ENCODE measurements at places on chromosomes 1 and 21.

DNA sequence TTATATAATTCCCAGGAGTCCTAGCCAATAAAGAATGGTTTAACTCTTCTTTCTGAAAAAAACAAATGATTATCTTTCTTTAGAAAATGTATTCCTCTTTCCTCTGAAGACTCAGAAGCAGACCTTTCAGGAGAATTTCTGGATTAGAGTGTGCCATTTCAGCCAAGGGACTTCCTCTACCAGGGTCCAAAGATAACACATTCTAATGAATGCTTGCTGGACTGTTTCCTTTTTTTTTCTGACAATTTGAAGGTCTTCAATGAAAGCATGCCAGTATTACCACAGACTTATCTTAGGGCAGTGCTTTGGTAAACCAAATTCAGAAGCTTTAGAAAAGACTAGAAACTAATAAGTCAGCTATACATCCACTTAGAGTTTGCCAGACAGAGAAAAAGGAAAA is 80.5 kb downstream of the RERE start:
- no peak for DNase-seq

DNA sequence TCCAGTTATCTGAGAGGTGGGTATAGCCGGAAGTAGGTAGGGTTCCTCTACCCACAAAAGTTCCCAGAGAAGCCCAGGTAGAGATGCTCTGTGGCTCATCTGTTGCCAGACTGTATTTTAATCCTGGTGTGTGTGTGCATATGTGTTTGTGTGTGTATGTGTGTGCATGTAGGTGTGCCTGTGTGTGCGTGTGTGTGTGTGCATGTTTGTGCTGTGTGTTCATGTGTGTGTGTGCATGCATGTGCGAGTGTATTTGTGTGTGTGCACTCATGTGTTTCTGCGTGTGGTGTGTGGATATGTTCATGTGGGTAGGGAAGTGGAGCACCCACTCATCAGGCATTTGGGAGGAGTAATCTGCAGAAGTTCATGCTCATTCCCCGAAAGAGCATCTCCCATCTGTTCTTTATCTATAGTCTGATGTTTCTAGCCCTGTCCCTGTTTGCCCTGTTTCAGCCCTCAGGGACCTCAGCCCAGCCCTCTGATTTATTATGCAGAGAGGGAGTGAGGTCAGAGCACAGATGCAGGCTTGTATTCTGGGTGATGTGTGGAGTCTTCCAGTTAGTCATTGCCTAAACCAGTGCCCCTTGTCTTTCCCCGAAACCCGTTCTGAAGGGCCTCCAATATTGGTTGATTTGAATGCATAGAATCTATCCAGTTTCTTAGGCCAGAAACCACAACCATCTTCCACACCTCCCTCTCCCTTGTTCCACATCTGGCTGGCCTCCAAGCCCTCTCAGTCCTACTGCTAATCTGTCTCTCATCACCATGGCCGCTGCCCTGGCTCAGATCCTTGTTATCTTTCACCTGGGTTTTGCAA is 69.1 kb downstream of the DISC1 start:
- DNase-seq, result no peak

DNA sequence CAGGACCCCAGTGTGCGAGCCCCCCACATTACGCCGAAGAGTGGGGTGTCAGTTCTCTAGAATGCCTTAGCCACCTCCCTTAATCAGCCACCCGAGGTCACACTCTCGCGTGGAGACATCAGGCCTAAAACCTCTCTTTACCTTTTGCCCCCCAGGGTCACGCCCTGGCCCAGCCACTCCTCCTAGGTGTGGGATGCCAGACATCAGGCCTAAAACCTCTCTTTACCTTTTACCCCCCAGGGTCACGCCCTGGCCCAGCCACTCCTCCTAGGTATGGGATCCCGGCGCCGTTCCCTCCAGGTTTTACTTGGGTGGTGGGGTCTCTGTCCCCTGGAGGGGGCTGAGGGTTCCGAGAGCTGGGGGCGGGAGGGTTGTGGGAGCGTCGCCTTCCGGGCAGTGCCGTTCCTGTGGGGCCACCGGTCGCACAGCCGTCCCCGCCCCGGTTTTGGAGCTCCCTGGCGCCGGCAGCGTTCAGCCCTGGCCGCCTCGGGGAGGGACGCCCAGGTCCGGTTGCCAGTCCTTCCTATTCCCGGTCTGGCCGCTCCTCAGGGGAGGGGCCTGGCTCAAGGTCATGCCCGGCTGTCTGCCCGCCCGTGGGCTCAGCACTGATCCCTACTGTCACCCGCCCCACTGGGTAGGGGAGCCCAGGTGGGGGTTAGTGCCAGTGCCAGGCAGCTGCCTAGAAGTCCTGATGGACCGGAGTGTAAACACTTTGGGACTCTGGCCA is 882 bp downstream of the VPS13D start:
- no peak for DNase-seq

- DNase-seq, result no peak
These were observed 146.3 kb upstream of the DUSP10 start for GRCh38 chr1:221888218-221888617.

GRCh38 chr1:186680245-186681061 is at the start of gene PTGS2:
TSS of gene PTGS2 (minus strand) at chr1:186680423. CDS start at chr1:186680290, 133 bp downstream.
- peak; percentile 25 for DNase-seq

DNA sequence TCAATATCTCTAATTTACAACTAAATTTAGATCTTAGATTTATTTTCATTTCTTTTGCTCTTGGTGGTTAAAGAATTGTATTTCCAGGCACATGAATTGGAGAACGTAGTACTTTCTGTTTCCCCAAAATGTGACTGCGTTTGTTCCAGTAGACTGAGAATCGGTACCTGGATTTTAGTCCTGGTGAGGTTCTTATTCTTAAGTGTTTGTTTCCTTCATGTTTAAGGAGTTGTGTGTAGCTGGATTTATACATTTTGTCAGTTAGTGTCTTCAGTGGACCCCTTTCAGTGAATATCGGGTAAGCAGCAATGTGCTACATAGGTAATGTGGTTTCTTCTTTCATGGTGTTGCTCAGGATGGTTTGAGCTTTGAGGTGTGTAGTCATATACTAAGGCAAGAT is 6.8 kb downstream of the MIER1 start:
- no peak for DNase-seq

DNA sequence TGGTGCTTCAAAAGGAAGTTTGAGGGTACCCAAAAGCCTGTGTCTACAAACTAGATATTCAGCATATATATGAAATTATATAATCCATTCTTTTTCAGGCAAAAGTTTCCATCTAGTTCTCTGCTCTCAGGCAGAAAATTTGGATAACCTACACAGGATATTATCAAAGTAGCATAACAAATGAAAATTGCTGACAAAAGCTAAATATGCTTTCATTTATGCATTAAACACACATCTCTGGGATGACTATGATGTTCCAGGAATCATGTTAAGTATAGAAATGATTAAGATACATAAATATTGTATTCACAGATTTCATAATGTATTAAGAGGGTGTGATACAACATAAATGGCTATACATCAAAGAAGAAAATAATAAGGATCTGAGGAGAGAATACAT is 92.8 kb downstream of the LRRC53 start:
- DNase-seq, result no peak

DNA sequence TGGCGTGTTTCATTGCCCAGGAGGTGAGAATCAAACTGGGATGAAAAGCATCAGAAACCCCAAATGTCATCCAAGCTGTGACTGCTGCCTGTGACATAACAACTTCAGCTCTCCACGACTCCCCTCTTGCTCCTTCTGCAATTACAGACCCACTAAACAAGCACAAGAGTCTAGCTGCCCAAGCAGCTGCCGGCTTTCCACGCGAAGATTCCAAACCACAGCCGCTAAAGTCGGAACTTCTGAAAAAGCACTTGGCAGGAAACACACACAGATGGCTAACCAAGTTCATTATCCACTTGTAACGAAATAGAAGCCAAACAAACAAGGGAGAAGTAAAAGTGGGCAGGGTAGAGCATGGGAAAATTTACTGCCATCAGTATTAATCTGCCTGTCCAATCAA is 198.1 kb downstream of the SLC35F3 start:
- DNase-seq, result no peak

GRCh38 chr1:42981871-42982270 is 23.2 kb upstream of the SLC2A1 start:
- no peak for DNase-seq

DNA sequence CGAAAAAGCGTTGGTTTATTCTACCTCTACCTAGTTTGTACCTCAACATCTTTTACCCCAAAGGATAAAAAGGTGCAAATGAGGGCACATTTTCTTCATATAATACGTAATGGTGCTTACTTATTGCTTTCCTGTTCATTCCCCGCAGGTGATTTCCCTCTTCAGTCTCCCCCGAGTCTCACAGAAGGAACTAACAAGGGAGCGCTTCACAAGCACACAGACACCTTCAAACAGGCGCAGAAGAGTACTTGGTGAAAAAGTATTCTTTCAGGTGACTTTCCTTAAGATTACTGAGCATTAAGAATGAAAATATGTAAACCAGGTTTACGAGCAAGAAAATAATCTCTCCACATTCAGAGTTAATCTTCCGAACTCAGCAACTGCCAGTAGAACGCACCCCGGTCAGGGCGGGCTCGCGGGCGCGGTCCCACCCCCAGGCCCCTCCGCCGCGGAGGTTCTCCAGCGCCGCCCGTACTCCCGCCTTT is 511 bp upstream of the RABGAP1L start:
- DNase-seq, result no peak

DNA sequence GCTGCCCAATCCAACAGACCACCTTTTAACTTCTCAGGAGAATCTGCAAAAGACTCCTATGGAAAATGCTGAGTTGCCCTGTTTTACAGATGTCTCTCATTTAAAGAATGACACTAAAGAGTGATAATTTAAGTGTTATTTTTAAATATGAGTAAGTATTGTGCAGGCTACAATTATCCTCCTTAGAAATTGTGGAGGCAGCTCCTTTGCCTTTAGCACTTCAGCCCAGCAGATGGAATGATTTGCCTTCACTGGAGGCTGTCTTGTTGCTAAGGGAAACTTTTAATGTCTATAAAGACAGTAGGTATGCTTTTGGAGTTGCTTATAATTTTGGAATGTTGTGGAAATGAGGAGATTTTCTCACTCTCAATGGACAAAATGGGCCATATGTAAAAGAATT is 1345.5 kb downstream of the NCAM2 start:
- DNase-seq, result no peak

DNA sequence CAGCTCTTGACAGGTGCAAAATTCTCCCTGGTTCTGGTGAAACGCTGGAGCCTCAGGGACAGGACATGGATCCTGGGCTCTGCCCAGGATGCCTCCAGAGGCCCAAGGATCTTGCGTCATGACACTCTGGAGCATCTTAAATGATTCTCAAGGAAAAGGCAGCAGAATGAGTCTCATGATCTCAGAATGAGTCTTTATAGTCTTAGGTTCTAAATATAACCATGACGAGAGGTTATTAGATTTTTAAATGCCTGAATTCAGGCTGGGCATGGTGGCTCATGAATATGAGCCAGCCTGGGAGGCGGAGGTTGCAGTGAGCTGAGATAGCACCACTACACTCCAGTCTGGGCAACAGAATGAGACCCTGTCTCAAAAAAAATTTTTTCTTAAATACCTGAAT is 55.5 kb downstream of the ECE1 start:
- no peak for DNase-seq

DNA sequence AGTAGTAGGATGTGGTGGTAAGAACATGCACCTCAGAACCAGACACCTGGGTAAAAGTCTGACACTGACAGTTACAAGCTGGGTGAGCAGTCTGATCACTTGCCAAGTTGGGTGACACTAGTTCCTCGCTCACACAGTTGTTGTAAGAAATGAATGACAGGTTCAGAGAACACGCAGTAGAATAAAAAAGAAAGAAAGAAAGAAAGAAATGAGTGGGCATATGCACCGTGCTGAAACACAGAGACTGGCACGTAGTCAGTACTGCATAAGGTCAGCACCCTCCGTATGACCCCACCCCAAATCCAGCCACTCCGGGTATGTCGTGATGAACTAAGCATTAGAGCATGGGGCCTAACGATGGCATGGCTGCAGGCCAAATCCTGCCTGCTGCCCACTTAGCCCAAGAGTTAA is 90.6 kb downstream of the GLUL start:
- DNase-seq, result no peak

DNA sequence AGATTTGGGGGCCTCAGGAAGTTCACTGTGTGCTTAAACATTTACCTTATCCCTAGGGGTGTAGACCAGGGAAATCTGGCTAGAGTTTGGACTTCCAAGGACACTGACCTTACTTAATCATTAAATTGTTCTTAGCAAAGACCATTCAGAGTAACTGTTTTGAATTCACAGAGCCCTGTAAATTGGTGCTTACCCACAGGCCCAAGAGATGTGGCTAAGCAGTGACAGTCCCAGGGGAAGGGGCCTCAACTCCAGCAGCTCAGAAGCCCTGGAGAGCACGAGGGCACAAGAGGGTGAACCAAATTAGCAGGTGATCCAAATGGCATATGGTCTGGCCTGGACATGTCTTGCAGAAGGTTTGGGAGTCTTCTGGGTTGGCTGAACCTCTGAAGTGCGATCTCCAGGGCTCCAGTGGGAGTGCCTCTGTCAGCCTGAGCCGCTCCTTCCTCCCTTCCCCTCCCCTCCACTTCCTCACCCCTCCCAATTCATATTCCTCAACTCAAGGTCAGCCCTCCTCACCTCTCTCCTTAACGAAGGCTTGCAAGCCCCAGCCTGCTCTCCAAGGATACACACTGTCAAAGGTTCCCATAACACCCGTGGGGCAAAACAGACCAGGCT is 4.3 kb downstream of the PAQR7 start:
- no peak for DNase-seq

GRCh38 chr21:45076245-45076711 is 1.9 kb downstream of the ADARB1 start:
- DNase-seq, result no peak

DNA sequence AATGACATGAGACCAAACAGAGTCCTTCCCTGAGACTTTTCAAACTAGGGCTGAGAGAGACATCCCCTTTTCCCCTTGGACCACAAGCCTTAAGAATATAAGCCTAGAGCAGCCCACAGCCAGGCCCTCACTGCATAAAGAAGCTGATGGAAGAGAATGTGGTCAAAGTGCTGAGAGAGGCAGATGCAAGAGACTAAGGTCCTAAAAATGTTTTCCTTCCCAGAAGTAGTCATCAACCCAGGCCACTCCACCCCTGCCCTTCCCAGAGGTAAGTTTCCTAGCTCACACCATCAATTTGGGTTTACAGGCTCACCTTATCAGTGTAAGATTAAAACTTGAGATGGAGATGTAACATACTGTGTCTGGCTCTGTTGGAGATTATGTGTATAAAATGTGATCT is 58.2 kb downstream of the BCAR3 start:
- DNase-seq, result no peak

DNA sequence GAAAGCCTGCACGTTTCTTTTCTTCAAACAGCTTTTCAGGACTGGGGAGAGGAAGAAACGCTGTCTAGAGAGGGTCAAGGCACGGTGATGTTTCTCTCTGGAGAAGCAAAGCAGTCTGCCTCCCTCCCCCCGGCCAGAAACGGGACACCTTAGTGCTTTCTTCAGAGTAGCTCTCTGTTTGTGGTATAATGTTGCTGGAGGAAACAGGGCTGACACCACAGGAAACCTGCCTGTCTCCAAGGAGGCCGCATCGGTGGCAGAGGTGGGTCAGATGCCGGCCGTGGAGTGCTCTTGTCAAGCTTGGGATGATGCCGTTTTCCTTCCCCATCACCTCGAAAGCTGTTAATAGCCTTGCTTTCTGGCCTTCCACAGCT is 139.4 kb downstream of the DHRS3 start:
- no peak for DNase-seq

GRCh38 chr1:228647523-228648444 is 87.5 kb upstream of the RHOU start:
- no peak for DNase-seq

- DNase-seq, result peak; percentile 41
These were observed 13.2 kb upstream of the EPS8L3 start for GRCh38 chr1:109776911-109777310.

- no peak for DNase-seq
These were observed 1561.5 kb downstream of the MRPL39 start for GRCh38 chr21:24045775-24046215.
